ENCODE measurements at places on chromosomes 16 and 17. TPM values are rescaled to one million over a fixed set of nuclear protein-coding genes. Genes with fewer than 3 reads are reported as not detected.

Gene SLC2A4
- total RNA-seq: 4.4 TPM

Gene CRHR1
- 0.52 TPM for total RNA-seq

Gene CLEC10A
- not detected for total RNA-seq

Gene OR2C1
- not detected for total RNA-seq

Gene SLC5A11
- total RNA-seq: 0.22 TPM

Gene C16orf90
- not detected for total RNA-seq

Gene CRYBA1
- total RNA-seq: not detected

Gene IRF8
- not detected for total RNA-seq

GRCh38 chr16:87483481-87483880 is 9.3 kb downstream of the ZCCHC14 start:
- DNase-seq: no peak

DNA sequence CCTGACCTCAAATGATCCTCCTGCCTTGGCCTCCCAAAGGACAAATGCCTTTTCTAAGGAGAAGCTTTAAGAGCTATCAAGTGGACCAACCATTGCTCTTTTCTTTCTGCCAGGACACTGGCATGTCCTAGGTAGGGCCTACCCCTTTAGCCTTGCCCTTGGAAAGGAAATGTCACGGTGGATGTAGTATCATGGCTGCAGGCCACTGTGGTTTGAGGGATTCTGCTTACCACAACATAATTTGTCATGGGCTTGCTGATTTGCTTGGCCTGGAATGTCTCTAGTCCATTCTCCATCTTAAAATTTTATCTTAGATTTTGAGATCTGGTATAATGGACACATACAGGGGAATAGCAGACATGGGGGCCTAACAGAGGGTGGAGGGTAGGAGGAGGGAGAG is 6.0 kb downstream of the KRT20 start:
- DNase-seq: no peak

DNA sequence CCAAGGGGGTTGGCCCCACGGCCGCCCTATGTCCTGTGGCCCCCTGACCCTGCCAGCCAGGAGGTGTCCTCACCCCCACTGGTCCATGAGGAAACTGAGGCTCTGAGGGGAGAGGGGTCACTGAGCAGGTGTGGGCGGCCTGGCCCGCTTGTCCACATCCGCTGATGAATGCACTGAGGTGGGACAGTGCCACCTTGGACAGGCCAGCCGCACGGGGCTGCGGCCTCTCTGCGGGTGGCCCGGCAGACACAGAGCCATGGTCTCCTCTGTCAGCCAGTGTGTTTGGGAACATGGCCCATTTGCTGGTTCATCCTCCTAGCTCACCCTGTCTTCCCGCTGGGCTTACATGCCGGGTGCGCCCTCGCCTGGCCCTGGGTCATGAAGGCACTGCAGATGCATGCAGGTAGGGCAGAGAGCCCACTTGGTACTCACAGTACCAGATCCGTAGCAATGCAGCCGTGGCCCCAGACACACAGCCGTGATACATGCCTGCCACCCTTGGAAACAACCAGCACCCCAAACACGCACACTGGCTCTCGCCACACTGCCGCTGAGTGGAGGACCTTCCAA is 93.9 kb downstream of the ENGASE start:
- no peak for DNase-seq

DNA sequence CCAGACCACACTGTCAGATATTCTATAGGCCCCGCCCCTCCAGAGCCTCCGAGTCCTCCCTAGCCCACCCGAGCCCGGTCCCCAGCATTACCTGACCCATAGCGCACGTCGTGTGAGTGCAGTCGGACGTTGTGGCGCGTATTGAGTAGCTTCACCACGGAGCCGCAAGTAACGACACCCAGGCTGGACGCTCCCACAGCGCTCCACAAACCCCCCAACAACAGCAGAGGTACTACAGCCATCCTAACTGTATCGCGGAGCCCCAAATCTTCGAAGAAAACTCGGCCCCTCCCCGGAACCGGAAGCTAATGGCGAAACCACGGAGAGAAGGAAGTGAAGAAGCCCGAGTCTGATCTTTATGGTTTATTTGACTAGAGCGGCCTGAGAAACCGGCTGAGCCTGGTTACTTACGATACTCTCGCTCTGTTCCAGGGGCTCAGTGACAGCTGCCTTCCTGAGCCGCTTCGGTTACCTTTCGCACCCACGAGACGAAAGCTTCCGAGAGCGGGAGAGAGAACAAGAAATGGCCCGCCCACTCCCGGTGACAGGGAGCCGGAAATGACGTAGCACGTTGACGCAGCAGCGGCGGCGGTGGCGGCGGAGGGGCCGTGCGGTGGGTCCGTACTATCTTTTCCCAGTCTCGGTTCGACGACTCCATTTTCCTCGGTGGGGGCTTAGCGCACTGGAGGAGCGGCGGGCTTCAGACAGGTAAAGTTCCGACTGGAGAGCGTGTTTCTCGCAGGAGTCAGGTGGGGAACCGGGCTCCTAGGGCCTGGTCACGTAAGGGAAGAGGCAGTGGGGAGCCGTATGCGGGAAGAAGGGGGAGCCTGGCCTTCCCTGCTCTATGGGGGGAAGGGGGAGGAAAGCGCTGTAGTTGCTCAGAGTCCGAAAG is at the start of the genes SDF2 and SUPT6H:
Gene SDF2 (minus strand): TSS at position 272 of the 892 bp plus-strand sequence. CDS start 30 bp downstream, at position 242.
Gene SUPT6H (plus strand): TSS at position 571 of the 892 bp plus-strand sequence. CDS start 11,197 bp downstream, outside the sequence.
- peak; percentile 95 for DNase-seq

- no peak for DNase-seq
Measured at GRCh38 chr16:2183671-2184070, 12.7 kb downstream of the CASKIN1 start.

- no peak for DNase-seq
Measured at GRCh38 chr17:73588891-73589290, 55.4 kb downstream of the SDK2 start.

GRCh38 chr17:62592341-62593099 is 35.0 kb upstream of the MRC2 start:
- DNase-seq: no peak

- DNase-seq: no peak
Measured at GRCh38 chr16:19831678-19832077, 53.0 kb downstream of the GPRC5B start.

DNA sequence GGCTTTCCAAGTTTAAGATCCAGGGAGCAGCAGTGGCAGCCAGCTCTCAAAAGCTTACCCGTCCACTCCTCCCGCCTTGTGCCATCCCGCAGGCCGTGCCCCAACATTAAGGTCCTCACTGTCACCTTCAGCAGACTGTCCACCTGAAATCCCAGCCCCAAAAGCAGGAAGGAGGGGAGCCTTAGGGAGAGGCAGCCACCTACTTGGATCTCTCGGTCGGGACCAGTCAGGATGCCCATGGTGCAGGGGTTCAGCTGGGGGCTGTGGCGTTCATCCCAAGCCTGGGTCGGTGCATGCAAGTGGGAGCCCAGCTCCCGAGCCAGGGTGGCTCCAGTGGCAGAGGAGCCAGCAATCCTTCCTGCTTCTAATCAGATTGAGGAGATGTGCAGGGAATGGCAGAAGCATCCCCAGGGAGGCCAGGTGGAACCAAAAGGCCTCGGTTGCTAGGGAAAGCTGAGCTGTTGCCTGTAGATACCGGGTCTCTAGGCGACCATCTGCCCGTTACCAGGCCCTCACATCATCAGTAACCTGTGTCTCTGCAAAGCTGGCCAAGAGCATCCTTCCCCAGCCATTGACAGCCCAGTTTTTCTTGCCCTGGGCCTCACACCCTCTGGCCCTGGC is 24.6 kb downstream of the CNGB1 start:
- no peak for DNase-seq

- no peak for DNase-seq
Measured at GRCh38 chr17:40520991-40521453, 19.6 kb upstream of the TNS4 start.

GRCh38 chr16:29808219-29808900 is 2.0 kb downstream of the MAZ start:
- no peak for DNase-seq

- DNase-seq: no peak
Measured at GRCh38 chr16:65294165-65294564, 172.3 kb upstream of the CDH11 start.

- no peak for DNase-seq
Measured at GRCh38 chr17:58244963-58245362, 6.6 kb downstream of the LPO start.

DNA sequence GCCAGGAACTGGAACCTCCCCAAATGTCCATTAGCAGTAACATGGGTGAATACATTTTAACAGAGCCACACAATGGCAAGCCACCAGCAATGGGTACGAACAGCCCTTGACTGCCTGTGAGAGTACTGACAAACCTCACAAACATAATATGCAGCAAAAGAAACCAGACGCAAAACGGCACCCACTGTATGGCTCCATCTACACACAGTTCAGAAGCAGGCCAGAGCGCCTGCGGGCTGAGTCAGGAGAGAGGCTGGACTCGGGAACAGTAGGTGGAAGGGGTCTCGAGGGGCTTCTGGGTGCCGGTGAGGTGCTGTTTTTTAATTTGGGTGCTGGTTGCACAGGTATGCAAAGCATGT is 77.4 kb upstream of the TOB1 start:
- peak; percentile 28 for DNase-seq

- DNase-seq: no peak
Measured at GRCh38 chr16:84785843-84786581, 33.8 kb upstream of the CRISPLD2 start.

DNA sequence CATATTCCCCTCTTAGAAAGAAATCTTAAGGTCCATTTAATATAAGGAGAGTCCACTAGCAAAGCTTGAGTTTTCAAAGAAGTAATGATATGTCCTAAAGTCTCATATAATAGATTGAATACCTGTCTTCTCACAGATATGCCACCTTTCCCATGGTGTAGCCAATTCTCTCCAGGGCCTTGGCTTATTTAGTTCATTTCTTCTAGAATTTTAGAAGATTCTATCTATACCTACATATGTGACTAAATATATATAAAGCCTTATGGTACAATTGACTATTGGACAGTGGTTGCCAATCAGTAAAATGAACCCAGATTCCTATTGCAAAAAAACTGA is 370.7 kb upstream of the MAF start:
- no peak for DNase-seq

GRCh38 chr16:13886608-13887007 is 33.3 kb upstream of the ERCC4 start:
- no peak for DNase-seq

DNA sequence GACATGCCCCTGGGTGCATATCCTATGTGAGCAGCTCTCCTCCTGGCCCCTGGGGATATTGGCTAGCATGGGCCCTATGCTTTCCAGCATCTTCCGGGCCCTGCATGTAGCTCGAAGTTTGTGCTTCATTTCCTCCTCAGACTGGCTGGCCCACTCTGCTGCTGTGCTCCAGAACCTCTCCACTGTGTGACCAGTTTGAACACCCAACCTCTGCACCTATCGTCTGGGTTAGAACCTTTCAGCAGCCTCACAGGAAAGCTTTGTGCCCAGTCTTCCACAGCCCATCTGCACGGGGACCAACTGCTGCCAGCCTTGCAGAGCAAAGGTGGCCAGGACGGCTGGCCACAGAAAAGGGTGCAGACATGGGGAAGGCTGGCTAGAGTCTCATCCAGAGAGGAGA is 10.2 kb upstream of the CLEC18B start:
- peak; percentile 36 for DNase-seq

- no peak for DNase-seq
Measured at GRCh38 chr16:65876056-65876408, 490.5 kb upstream of the CDH5 start.

GRCh38 chr17:65774787-65775186 is 213.3 kb upstream of the AXIN2 start:
- no peak for DNase-seq

DNA sequence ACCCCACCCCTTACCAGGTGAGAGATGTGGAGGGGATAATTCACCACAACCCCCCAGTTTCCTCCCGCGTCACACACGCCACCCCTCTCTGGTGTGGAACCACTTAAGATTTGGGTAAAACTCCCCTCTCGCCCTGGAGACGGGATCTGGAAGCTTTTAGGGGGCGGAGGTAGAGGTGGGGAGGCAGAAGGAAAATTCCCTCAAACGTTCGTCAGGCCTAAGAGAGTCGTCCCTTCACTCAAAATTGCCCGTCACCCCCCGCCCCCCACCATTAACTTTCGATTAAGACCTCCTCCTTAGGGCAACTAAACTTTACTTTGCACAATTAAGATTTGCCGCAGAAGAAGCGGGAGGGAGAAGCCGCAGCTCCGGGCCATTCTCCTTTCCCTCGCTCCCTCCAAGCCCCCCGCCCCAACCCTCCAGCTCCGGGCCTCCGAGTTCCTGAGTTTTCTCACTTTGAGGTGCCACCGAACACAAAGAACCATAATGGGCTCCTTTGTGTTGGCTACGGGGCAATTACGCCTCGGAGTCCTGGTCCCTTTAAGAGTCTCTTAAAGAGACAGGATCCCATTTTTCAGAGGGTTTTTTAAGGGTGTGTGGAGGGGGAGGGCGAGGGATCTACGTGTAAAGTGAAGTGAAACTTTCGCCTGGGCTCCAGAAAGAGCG is 985 bp upstream of the FZD2 start:
- DNase-seq: peak; percentile 94

GRCh38 chr17:51224402-51225262 is 35.2 kb downstream of the MBTD1 start:
- DNase-seq: no peak

GRCh38 chr16:17149904-17150483 is 320.8 kb downstream of the XYLT1 start:
- DNase-seq: no peak
